HCT116 (cell line): ENCODE measurements at places on chromosomes 7 and 10.

DNA sequence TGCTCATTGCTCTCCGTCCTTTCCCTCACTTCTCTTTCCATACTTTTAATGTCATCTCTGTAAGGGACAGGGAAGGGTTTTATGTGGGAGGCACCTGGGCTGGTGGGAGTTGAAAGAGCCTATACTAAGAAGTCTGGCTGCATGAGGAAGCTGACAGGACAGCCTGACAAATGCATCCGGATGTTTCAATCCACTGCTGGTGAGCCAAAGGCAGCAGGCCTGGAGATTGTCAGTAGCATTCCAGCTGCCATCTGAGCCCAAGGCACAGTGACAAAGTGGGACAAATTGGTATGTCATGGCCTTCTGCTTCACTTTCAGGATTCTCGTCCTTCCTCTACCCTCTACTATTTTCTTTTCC, 218.4 kb downstream of the STK31 start:
- DNase-seq = no peak

DNA sequence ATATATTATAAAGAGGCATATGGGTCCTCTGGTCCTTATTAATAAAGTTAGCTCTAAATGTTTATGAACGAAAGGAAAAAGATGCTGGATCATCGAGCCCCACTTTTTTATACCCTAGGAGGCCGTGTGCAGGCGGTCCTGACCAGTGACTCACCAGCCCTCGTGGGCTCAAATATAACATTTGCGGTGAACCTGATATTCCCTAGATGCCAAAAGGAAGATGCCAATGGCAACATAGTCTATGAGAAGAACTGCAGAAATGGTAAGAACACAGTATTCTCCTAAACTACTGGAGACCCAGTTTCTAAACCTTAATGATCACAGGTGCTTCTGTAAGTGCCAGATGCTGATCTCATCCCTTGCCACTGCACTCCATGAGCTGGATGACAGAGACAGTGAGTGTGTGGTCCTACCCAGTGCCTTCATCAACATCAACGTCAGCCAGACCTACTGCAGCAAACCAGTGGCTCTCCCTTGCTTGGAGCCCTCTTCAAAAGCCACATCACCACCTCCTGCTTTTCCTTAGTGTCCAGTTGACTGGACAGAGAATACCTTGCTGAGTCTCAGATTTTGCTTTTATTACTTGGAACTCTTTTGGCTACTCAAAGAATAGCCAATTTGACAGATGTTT, 7.6 kb downstream of the GPNMB start:
- DNase-seq = no peak

GRCh38 chr7:53600296-53600695, 564.9 kb downstream of the POM121L12 start:
- no peak for DNase-seq

- no peak for DNase-seq
These were observed 104.3 kb upstream of the STEAP1B start for GRCh38 chr7:22604246-22604645.

DNA sequence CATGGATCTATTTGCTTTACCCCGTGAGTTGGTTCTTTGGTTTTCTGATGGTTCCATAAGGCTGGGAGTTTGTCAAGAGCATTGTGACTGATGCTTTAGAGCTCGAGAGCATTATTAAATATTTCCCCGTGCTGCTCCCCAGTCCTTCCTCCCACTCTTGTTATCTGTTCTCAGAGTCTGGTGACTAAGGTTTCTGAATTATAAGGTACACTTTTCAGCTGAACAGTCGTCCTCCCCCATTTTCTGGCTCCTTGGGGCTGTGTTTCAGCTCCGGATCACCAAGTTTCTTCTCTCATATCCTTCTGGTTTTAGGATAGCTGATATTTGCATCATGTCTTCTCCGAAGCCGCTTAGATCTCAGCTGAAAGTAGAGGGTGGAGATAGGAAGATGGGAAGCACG, 57.8 kb upstream of the CACNB2 start:
- DNase-seq = no peak

GRCh38 chr10:74175510-74176379, 24.7 kb downstream of the ADK start:
- no peak for DNase-seq

- no peak for DNase-seq
These were observed 25.0 kb downstream of the C10orf105 start for GRCh38 chr10:71694567-71694968.

DNA sequence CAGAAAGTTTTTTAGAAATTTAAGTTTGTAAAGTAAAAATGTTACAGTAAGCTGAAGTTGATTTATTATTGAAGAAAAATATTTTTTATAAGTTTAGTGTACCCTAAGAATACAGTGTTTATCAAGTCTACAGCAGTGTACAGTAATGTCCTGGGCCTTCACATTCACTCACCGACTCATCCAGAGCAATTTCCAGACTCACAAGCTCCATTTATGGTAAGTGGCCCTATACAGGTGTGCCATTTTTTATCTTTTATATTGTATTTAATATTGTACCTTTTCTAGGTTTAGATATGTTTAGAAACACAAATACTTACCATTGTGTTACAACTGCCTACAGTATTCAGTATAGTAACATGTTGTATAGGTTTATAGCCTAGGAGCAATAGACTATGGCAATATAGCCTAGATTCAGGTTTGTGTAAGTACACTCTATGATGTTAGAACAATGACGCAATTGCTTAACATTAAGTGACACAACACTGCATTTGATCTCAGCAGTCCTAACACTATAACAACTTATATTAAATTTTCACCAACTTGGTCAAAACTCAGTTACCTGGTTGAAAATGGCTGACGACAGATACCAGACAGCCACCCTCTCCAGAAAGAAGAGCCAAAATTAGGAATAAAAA, 45.7 kb downstream of the HIBADH start:
- no peak for DNase-seq

GRCh38 chr10:79139124-79139835, 70.5 kb downstream of the ZMIZ1 start:
- no peak for DNase-seq

DNA sequence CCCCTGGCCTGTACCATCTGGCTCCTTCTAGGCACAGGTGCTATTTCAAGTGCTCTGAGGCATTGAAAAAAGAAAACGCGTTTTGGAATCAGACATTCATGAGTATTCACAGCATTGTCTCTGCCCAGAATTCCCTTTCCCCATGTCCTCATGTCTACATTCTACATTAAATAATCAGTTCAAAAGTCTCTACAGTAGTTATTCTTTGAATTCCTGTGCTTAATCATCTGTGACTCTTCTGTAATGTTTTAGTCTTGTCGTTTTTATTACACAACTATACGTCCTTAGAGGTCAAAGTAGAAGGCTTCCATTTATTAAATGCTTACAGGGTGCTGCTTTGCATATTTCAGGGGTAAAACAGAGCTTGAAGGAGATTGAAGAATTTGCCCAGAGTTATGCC, 95.7 kb downstream of the BICC1 start:
- DNase-seq = no peak

DNA sequence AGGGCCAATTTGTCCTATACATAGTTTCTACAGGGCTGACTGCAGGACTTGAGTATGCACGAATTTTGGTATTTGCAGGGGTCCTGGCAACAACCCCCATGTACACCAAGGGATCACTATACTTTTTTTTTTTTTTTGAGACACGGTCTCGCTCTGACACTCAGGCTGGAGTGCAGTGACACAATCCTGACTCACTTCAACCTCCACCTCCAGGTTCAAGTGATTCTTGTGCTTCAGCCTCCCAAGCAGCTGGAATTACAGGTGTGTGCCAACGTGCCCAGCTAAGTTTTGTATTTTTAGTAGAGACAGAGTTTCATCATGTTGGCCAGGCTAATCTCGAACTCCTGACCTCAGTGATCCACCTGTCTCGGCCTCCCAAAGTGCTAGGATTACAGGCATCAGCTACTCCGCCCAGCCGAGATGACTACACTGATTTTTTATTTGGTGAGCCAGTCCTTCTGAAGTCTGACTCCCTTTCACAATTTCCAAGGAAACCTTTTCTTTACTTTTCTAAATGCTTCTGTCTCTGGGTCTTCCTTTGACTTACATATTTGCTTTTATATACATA, 19.8 kb downstream of the CFAP70 start:
- DNase-seq = peak; percentile 6

GRCh38 chr7:56083150-56083785, 9.5 kb downstream of the PHKG1 start:
- DNase-seq = no peak

DNA sequence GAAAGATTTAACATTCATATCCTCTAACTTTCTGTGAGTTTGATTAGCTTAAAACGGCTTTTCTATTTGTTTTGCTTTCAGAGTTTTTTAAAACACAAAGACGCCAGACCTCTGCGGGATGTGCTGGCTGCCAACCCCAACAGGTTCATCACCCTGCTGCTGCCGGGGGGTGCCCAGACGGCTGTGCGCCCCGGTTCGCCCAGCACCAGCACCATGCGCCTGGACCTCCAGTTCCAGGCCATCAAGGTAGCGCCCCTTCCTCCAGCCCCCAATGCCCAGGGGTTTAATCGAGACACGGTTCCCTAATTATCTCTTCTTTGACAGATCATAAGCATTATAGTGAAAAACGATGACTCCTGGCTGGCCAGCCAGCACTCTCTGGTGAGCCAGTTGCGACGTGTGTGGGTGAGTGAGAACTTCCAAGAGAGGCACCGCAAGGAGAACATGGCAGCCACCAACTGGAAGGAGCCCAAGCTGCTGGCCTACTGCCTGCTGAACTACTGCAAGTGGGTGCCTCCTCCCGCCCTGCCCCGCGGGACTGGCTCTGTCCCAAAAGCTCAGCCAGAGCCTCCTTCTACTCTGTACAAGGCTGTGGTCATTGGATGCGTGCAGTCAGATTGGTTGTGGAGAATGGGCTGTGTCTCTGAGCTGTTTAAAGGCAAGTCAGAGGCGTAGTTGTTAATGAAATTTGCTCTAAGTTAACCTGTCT, 71.2 kb downstream of the TRRAP start:
- DNase-seq = no peak

- DNase-seq = peak; percentile 94
These were observed 41.2 kb upstream of the ACSL5 start for GRCh38 chr10:112332509-112333228.

- DNase-seq = no peak
These were observed 9.6 kb downstream of the IL2RA start for GRCh38 chr10:6052247-6053221.

DNA sequence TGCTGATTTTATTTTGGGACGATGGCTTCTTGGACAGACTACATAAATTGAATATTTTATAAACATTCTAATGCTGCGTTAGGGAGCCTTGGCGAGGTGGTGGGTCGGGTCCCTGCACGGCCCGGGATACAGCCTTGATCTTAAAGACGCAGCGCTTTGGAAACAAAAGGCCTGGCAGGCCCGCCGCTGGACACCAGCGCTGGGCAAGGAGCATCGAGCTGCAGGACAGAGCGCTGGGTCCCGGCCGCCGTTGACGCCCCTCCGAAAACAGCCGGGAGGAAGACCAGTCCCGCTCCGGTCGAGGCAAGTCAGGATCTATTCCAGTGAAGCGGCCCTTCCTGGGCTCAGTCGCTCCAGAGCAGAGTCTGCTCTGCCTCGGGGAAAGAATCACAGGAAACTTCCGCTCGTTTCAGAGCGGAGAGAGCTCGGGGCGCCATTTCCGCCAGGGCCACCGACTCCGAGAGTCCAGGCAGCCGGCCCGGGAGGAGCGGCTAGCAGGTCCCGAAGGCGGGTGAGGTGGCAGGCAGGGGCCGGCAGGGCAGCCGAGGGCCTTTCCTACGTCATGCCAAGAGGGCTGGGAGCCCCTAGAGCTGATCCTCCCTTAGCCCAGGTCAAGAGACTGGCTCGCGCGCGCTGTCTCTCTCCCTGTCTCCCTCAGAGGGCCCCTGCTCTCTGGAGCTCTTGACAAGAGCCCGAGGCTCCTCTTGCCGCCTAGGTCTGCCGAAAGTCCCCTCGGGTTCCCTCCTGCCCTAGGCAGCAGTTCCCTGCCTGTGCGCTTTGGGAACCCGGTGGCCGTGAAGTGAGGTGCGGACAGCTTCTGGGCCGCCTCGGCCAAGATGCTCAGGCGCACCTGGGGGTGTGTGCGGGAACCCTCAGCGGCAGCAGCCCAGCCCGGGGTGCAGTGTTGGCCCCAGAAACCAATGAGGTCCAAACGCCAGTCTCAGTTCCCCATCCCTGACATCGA, 1.4 kb upstream of the DRGX start:
- no peak for DNase-seq

- DNase-seq = peak; percentile 34
These were observed 95.3 kb upstream of the CYP26C1 start for GRCh38 chr10:92965314-92965713.

DNA sequence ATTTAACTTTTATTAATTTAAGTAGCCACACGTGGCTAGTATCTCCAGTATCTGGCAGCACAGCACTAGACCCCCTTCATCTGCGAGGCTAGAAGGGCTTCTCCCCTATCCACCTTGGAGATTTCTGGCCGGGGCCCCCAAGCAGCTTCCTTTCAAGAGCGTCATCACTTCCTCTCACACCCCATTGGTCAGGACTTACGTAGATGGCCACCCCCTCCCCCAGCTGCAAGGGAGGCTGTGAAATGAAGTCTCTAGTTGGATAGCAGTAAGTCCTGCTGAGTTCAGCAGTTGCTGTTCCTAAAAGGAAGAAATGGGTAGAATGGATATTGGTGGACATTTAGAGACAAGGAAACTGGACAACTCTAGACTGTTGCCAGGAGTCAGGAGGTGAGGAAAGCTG, 33.8 kb upstream of the COMTD1 start:
- no peak for DNase-seq

GRCh38 chr7:2151801-2152612, 80.7 kb downstream of the MAD1L1 start:
- DNase-seq = no peak

DNA sequence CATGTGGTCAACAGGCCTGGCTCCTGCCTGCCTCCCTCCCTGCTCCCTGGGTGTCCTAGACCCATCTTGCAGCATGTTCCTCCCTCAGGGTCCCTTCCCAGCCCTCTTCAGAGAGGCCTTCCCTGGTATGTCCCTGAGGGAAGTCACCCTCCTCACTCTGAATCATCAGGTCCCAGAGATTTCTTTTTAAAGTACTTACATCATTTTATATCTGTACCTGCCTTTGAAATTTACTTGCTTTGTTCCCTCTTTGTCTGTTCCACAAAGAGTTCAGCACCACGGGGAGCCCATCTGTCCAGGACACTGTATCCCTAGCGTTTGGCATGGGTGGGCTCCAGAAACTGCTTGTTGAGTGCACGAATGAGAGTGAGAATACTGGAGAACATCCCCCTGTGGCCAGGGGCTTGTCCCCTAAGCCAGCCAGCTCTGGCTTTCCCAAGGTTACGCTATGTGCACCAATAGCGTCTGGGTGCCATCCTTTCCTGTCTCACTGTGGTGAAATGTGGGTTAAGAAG, 50.6 kb upstream of the IGFBP3 start:
- DNase-seq = no peak

- DNase-seq = no peak
These were observed 252.2 kb upstream of the HABP2 start for GRCh38 chr10:113300617-113301016.

DNA sequence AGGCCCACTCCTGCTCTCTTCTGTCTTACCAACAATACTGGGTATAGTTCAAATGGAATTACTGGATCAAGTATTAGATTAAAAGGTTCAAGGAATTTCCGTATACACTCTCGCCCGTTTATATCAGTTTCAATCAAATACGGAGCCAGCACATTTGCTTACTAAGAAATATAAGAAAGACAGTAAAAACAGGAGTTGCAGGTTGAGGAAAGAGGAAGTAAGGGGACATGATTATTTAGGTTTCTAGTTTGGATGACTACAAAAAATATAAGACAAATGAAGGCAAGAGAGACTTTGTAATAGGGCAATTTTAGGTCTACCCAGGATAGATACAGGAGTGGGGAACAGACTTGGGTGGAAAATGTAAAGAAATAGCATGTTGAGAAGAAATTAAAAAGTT, 109.9 kb upstream of the ABI1 start:
- DNase-seq = no peak

GRCh38 chr7:17123020-17123419, 175.4 kb upstream of the AHR start:
- DNase-seq = no peak
